Activated T-cell treated with anti-CD3 and anti-CD28 coated beads, Interleukin-2, amount 50 U/mL, for 72 hours (primary cell): ENCODE measurements at places on chromosomes 2 and 18. TPM values are rescaled to one million over a fixed set of nuclear protein-coding genes. Genes with fewer than 3 reads are reported as not detected.

DNA sequence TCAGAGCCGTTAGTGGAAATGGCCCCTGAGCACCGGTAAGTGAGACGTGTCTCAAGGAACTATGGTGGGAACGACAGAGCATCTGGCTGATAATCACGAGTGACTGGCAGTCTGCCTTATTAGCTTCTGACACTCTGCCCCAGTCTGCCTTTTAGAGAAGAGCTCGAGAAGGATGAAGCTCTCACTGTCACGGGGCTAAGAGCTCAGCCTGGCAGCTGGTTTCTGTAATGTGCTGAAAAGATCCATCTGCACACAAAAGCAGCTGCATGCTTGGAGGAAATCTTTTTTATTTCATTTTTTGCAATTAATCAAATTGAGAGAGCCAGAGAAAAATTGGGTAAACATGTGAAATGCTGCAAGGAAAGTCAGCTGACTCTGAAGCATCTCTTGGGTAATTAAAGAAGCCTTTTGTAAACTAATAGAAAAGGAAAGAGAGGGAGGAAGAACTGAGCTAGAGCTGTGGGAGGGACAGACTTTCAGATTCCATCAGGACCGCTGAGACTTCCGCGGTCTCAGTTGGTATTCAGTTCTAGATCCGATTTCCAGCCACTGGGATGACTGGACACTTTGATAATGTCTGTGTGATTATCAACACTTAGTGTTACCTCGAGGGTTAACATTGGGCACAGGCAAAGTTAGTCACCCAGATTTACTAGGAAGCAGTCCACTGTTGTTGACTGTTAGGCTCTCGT, 24.4 kb downstream of the MBP start:
- DNase-seq = peak; percentile 51

- peak; percentile 31 for DNase-seq
Measured at GRCh38 chr2:237026981-237027711, 58.5 kb upstream of the COPS8 start.

MAP3K19 gene
- total RNA-seq = not detected

DNA sequence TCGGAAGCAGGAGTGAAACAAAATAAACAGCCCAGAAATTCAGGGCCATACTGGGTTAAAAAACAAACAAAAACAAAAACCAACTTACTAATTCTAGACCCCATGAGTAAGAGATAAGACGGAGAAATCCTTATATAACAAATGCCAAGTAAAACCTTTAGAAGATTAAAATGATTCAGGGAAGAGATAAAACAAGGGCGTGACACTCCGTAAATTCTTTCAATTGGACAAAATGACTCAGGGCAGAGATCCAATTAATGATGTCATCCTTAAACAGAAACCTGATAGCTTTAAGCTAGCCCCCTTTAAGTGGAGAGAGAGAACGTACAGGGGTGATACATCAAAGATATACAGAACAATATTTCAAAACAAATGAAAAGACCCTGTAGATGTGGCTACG, 317.4 kb downstream of the NBAS start:
- no peak for DNase-seq

GRCh38 chr2:64804651-64805050, 150.9 kb upstream of the SERTAD2 start:
- DNase-seq = no peak

DNA sequence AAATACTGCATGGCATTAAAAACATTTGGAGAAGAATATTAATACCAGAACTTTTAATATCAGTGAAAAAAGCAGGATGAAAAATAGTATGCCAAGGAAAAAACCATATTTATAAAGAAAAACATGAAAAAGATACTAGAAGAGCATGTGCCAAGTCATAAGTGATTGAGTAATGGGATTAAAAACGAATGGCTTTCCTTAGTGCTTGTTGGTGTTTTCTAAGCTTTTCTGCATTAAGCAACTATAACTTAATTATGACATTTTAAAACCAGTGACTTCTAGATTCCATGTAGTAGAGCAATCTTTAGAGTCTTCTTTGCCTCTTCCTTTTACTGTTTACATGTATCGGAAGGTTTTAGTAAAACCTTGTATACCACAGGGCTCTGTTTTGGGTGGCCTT, 6.6 kb downstream of the MAPRE3 start:
- DNase-seq = no peak

CDKL4 gene
- total RNA-seq = not detected

- DNase-seq = no peak
Measured at GRCh38 chr2:6671913-6672312, 193.8 kb downstream of the CMPK2 start.
